ENCODE measurements at places on chromosomes 6 and 20.
A peak's percentile ranks its signal among the peaks of the same experiment; 100 is the strongest.

DNA sequence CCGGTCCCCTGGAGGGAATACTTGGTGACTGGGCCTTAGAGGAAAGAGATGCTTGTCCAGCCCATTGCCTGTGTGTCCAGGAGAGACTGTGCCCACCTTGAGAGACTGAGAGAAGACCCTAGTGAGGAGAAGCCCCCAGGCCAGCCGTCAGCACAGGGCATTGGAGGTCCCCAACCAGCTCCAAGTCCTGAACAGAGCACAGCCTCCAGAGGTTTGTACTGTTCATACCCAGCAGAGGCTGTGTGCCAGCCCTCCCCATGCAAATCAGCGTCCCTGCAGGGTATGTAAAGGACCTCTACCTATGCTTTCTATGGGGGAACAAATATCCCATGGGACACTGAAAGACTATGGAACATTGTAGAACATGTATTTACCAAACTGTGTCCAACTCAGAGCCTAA is 8.4 kb downstream of the HLA-E start:
- DNase-seq, result no peak

DNA sequence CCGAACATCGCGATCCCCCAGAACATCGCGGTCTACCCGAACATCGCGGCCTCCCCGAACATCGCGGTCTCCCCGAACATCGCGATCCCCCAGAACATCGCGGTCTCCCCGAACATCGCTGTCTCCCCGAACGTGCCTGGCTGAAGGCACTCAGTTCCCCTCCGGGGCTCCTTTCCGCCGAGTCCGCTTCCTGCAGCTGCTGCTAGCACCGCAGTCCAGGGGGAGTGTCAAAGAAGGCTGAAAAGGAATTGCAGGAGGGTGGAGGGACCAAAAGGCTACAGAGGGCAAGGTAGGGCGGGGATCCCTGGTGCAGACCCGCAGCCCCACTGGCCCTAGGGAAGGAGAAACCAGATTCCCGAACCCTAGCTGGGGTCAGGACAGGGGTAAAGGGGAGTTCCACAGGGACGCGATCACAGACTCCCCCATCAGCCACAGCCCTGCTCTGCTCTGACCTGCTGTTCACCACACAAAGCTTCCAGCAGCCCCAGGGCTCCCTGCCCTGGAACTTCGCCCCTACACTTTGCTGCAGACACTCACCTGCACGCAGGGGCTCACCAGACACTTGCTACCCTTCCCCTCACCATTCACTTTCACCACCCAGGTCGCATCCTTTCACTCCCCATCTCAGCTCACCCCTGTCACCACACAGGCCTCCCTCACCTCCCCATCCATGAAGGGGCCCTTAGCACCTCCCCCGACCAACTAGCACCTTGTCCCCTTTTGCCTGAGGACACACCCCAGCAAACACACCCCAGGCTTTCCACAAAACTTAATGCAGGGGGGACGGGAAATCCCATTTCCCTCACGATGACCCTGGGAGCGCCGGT is 1.7 kb downstream of the ULBP1 start:
- DNase-seq, result no peak

- no peak for DNase-seq
These were observed 40.1 kb downstream of the ILRUN start for GRCh38 chr6:34656378-34657036.

DNA sequence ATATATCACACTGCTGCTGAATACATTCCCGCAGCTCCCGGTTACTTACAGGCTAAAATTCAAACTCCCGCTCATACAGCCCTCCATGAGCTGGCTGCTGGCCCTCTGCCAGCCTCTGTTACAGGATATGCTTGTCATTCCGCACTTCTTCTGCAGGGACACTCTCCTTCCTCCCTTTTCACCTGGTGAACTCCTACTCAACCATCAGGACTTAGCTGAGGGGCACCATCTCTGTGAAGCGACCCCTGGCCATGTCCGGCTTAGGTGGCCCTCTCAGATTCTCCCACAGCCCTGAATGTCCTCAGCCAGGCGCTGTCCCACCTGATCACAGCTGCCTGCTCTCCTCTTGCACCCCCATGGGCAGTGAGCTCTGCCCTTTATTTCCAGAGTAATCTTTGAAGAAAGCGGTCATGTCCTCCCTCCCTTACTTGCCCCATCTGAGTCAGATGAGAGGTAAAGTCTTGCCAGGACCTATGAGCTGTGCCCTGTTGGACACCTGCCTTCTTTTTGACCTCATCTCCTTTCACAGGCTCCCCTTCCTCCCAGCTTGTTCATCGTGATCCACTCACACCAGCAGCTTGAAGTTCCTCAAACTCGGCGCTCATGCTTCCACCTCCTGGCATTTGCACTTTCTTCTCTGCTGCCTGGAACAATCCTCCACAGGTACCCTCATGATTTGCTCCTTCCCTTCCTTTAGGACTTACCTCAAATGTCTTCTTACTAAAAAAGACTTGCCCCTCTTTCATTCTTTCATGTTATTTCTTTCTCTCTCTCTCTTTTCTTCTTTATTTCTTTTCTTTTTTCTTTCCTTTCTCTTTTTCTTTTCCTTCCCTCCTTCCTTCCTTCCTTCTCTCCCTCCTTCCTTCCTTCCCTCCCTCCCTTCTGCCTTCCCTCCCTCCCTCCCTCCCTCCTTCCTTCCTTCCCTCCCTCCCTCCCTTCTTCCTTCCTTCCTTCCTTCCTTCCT is 5.6 kb downstream of the CYP24A1 start:
- DNase-seq, result no peak

- no peak for DNase-seq
These were observed 42.5 kb upstream of the NELFCD start for GRCh38 chr20:58938541-58938940.

DNA sequence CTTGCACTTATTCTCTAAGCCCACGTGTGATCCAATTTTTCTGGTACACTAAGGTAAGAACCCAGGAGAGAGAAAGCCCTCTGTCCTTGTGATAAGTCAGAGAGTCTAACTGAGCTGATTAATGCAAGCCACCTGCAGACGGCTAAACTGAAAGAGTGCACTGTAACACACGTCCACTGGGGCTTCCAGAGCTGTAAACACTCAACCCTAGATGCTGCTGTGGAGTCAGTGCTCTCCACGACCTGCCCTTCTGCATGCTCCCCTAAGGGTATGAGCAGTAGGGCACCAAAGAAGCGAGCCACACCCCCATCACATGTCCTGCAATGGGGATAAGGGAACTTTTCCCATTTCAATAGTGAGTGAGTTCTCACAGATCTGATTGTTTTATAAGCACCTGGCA is 55.7 kb downstream of the TXLNB start:
- no peak for DNase-seq

- no peak for DNase-seq
These were observed 59.7 kb upstream of the SNX9 start for GRCh38 chr6:157763129-157763903.

GRCh38 chr20:24651171-24651975 is 181.9 kb downstream of the SYNDIG1 start:
- DNase-seq, result no peak

DNA sequence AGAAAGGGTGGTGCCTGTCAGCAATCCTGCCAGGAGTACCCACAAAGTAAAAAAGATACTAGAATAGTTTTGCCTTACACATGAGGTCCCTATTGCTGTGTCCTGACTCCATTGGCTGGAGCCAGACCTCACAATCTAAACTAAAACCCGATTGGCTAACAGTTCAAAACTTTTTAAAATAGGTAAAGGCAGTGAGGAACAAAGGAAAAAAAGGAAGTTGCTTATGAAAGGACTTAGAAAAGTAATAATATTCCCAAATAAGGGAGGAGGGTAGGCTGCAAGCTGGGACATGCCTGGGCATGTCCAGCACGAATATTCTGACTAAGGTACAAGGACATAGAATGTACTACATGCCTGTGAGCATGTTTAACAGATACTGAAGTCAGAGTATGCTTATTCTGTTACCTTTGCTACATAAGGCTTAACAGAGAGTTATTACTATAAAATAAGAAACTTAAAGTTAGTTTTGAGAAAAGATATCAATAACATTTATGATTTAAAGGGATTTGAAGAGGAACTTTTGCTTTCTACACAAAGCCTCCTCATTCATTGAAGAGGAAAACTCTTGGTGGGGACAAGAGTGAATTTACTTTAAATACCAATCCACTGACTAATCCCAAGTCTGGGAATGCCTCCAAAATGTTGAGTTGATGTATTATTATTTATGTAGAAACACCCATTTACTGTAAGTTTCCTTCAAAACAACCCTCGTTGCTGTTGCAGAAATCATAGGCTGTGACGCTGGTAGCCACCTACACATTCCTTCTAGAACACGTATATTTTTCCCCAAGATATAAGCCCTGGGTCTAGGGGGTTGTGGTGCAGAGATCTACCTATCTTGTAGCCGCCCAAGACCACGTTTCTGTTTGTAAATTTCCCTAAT is 8.2 kb upstream of the MTHFD1L start:
- DNase-seq, result no peak

GRCh38 chr6:25990172-25990873 is 27.7 kb downstream of the TRIM38 start:
- DNase-seq, result no peak

GRCh38 chr20:47263465-47264084 is 92.9 kb downstream of the ZMYND8 start:
- no peak for DNase-seq

- DNase-seq, result peak; percentile 62
These were observed 84.4 kb downstream of the GMPR start for GRCh38 chr6:16322666-16323312.

DNA sequence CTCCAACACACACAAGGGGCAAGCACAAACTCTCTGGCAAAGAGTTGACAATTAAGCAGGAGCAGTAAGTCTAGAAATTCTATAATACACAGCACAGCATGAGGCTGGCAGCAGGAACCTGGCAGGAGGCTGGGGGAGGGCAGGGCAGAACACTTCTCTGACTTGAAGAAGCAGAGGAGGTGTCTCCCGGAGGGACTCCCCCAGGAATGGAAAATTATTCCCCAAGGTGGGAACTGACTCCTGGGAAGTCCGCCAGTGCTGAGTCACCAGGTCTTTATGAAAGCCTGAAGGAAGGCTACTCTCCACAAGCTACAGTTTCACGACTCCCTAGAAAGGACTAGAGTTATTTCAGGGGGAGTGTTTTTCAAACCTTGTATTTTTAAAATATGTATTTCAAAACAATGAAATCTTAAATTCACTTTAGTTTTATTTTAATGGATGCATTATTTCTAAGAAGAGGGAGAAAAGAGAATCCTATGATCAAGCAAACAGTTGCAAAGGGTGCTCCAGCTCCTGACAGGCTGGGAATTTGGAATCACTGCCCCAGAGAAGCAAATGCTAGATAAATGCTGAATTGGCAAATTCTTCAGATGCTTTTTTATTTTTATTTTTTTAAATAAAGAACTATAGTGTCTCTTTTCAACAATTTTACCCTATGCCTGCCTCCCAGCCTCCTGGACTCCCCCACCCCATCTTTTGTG is 192.8 kb downstream of the LY86 start:
- DNase-seq, result no peak

GRCh38 chr6:146910611-146911010 is 293.6 kb upstream of the STXBP5 start:
- DNase-seq, result no peak

GRCh38 chr6:168515376-168515775 is 74.4 kb downstream of the SMOC2 start:
- no peak for DNase-seq

GRCh38 chr6:147881432-147881831 is 372.9 kb downstream of the SAMD5 start:
- no peak for DNase-seq

GRCh38 chr6:137233911-137234863 is 15.0 kb upstream of the IFNGR1 start:
- no peak for DNase-seq

DNA sequence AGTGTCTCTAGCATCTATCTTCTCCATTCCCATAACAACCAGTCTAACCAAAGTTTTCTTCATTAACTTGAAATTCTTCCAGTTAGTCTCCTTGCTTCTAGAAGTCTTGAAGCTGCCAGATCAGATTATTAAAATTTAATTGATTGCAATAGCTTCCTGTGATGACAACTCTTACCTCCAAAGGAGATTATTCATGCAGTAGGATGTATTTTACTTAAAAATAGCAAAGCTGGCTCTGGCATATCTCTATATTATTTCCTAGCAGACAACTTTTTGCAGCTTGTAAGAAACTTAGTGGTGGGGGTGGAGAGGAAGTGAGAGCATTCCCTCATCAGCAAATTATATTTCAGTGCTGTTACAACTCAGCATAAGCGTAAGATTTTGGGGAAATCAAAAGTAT is 290.4 kb downstream of the GRIK2 start:
- DNase-seq, result no peak

DNA sequence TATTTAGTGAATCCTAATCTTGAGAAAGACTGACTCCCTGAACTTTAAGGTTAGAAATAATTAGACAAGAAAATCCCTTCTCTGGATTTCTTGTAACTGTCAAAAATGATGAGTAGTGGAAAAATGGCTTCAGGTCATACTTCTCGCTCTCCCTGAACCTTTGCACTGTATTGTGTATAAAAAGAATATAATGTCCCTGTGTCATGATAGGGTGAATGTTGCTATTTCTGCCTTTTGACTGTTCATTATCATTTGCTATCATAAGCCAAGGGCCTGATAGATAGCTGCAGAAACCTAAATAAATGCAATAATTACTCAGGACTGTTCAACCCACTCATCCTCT is 39.3 kb downstream of the ALDH8A1 start:
- no peak for DNase-seq

- no peak for DNase-seq
These were observed 52.9 kb downstream of the NOX3 start for GRCh38 chr6:155402656-155403304.

- no peak for DNase-seq
These were observed 48.8 kb downstream of the CAP2 start for GRCh38 chr6:17442196-17442595.

DNA sequence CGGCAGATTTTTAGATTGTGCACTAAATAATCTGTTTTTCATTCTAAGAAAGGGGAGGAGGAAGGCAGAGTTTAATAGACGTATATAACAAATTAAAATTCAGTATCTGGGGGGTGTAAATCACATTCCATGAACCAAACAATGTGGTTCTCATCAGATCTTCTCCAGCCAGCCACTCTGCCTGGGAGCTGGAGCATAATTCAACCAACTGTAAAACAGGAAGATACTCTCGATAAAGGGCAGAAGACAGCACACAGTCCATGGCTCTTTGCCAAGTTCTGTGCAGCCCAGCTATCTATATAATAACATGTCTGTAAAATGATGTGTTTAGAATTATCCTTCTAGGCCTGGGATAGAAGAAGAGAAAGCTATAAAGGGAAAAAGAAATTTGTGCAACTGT is 289.9 kb upstream of the ZFP64 start:
- no peak for DNase-seq

DNA sequence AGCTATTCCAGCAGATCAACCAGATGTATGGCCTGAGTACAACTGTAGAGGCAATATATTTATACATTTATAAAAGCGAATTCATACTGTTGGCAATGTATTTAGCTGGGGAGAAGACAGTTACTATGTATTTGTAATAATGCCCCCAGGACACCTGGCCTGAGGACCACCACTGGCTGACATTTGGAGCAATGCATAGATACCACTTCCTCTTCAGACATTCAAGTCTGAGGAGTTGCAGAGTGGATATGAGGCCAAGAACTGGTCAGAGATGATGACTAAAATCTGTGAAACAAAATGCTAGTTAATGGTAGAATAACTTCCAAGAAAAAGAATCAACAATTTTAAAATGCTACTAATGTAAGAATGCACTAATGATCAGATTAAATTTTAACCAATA is 462.3 kb downstream of the CDC5L start:
- DNase-seq, result no peak

Data from activated CD4-positive, alpha-beta T cell treated with anti-CD3 and anti-CD28 coated beads for 1 hour (primary cell).